ENCODE measurements at places on chromosomes 11 and 22. TPM values are rescaled to one million over a fixed set of nuclear protein-coding genes. Genes with fewer than 3 reads are reported as not detected.

DNA sequence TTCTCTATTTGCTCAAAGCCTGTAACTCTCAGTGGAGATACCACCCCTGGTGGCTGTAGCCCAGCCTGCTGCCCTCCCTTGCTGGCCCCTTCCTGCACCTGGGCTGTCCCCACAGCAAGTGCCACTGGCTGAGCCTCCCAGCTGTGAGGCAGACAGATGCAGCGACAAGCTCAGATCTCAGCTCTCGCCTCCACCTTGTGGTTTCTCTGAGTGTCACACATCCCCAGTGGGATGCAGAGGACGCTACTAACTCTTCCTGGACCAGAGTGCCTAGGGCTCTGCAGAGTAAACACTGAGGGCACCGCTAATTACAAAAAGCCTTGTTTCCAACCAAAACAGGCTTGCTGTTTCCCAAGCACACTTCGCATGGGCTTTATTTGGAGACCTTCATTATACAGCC is 8.9 kb downstream of the YPEL1 start:
- no peak for DNase-seq

DNA sequence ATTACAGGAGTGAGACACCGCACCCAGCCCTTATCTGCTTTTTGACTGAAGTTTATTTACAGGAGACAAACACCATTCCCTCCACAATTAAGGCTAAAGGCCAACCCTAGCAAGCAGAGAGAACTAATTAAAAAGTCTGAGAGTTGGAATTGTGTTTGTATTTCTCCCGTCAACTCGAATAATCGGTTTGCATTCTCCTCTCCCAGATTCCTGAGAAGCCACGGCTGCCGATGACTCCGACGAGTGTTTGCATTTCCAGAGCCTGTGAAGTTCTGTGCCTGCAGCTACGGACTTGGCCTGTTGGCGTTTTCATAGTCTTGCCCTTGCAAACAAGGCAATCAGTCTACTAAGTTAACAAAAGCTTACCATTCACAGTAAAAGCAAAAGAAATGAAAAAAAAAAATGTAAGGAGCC is 73.2 kb upstream of the NUP50 start:
- no peak for DNase-seq

The OR6T1 gene
- not detected for total RNA-seq

DNA sequence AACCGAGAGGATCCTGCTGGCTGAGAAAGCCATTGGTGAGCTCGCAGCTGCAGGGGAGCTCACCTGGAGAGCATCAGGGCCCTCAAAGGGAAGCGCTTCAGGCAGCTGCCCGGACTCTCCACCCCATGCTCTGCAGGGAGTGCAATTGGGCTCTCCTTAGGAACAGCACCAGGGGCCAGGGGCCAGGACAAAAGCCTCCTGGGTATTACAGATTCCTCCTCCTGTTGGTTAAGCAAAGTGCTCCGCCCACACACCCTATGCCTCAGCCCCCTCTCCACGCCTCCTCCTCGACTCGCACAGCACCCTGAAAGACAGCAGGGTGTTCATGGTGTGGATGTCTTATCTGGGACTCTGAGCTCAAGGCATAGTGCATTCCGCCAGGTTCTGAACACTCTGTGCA is 139.9 kb downstream of the SHANK2 start:
- DNase-seq, result no peak

The RTN4RL2 gene
- total RNA-seq, result 0.58 TPM

DNA sequence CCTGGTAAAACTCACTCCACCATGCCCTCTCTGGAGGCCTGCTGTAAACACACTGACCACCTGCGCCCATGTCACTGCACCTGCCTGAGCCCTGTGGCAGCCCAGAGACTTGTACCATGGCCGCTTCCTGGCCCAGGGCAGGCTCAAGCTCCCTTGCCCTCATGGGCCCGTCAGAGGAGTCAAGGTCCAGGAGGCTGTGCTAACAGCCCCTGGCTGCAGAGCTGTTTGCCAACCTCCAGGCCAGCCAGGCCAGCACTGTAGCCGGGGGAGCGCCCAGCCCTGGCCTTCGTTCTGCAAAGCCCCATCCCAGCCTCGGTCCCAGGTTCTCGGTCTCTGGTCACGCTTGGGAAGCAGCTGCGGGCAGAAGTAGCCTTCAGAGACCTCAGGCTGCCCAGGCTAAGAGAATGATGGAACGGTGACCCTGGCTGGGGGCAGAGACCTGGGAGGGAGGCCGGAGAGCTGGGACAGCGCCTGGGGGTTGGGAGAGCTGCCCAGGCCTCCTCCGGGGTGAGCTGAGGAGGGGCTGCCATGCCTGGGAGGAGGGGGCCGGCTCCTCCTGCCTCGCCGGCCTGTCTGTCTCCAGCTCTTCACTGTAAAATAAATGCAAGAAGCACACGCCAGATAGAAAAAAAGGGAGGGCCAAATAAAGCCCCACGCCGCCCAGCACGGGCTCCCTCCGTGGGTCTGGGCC is 11.9 kb upstream of the TCF20 start:
- DNase-seq, result no peak

GRCh38 chr11:129384415-129384814 is 8.8 kb downstream of the BARX2 start:
- DNase-seq, result no peak

The HSPB2 gene
- total RNA-seq, result 1.6 TPM
